Effector memory CD8-positive, alpha-beta T cell (primary cell): ENCODE measurements at places on chromosomes 3 and 15.

- no peak for DNase-seq
These were observed 167.6 kb upstream of the CADPS start for GRCh38 chr3:63042833-63043232.

GRCh38 chr15:85331655-85332285 lies 48.6 kb upstream of the AKAP13 start:
- DNase-seq, result no peak

- no peak for DNase-seq
These were observed 59.6 kb upstream of the PPARG start for GRCh38 chr3:12229146-12229851.

GRCh38 chr15:49815950-49816349 lies 195.1 kb downstream of the DTWD1 start:
- DNase-seq, result no peak

- DNase-seq, result peak; percentile 18
These were observed 1.1 kb upstream of the IGF1R start for GRCh38 chr15:98647026-98647773.

- DNase-seq, result no peak
These were observed 49.8 kb downstream of the ZDHHC3 start for GRCh38 chr3:44926172-44926571.
